ENCODE measurements at places on chromosomes 2 and 18. TPM values are rescaled to one million over a fixed set of nuclear protein-coding genes. Genes with fewer than 3 reads are reported as not detected.

Gene RAB10
- 67.9 TPM for total RNA-seq

Gene MC5R
- total RNA-seq = not detected

DNA sequence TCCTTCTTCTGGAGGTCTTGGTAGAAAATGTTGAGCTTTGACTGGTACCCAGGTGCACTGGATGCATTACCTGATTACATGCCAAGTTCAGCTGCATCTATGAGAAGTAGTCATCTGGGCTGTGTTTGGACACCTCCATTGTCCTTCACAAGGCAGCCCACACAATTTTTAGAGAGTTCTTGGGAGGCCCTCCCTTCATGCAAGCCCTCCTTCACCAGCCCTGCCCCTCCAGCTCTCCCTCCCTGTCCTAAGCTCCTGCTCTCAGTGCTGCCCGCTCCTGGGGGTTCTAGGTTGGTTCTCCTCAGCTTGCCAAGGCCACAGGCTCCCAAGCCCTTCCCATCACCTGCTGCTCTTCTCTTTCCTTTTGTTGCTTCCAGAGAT is 148.7 kb downstream of the DYSF start:
- H3K27me3 ChIP-seq = no peaks in the 10 kb centered on the region
- no peak overlapping the region for H3K4me3 ChIP-seq
- no peak overlapping the region for H3K27ac ChIP-seq
- no peaks in the 10 kb centered on the region for H3K36me3 ChIP-seq
- DNase-seq = no peak
- H3K4me1 ChIP-seq = peaks cover 7% of the 10 kb centered on the region

- no peaks in the 10 kb centered on the region for H3K36me3 ChIP-seq
- no peak for DNase-seq
- no peaks in the 10 kb centered on the region for H3K27me3 ChIP-seq
- H3K4me3 ChIP-seq = no peak overlapping the region
- H3K4me1 ChIP-seq = no peaks in the 10 kb centered on the region
- H3K27ac ChIP-seq = no peak overlapping the region
These were observed 35.2 kb downstream of the HS1BP3 start for GRCh38 chr2:20615466-20616241.

GRCh38 chr2:211673133-211673905 is 865.3 kb downstream of the ERBB4 start:
- DNase-seq = no peak
- no peaks in the 10 kb centered on the region for H3K36me3 ChIP-seq
- no peaks in the 10 kb centered on the region for H3K4me1 ChIP-seq
- no peak overlapping the region for H3K4me3 ChIP-seq

- no peaks in the 10 kb centered on the region for H3K36me3 ChIP-seq
- H3K4me3 ChIP-seq = no peak overlapping the region
- peaks cover 6% of the 10 kb centered on the region for H3K4me1 ChIP-seq
- H3K27me3 ChIP-seq = no peaks in the 10 kb centered on the region
- no peak for DNase-seq
- H3K27ac ChIP-seq = no peak overlapping the region
These were observed 2.8 kb upstream of the SULT6B1 start for GRCh38 chr2:37191253-37191652.

DNA sequence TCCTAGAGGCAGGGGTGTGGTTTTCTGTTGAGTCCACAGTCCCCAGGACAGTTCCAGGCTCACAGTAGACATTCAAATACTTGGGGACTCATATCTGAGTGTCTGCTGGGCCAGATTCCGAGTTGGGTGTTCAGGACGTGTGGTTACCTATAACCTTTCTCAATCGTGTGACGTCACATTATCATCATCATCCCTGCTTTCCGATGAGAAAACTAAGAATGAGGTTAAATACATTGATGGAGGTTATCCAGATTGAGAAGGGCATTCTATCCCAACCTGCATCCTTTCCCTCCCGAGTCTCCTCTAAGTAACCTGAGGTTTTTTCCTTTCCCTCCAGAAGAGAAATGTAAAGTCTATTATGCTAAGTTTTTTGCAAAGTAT is 204.6 kb downstream of the MGAT5 start:
- H3K36me3 ChIP-seq = no peaks in the 10 kb centered on the region
- H3K27ac ChIP-seq = no peak overlapping the region
- H3K4me3 ChIP-seq = no peak overlapping the region
- DNase-seq = no peak
- H3K4me1 ChIP-seq = no peaks in the 10 kb centered on the region
- H3K27me3 ChIP-seq = no peaks in the 10 kb centered on the region

GRCh38 chr2:122868646-122869275 is 1113.3 kb downstream of the TSN start:
- no peaks in the 10 kb centered on the region for H3K27me3 ChIP-seq
- H3K4me1 ChIP-seq = no peaks in the 10 kb centered on the region
- no peaks in the 10 kb centered on the region for H3K36me3 ChIP-seq
- H3K27ac ChIP-seq = no peak overlapping the region
- DNase-seq = no peak

DNA sequence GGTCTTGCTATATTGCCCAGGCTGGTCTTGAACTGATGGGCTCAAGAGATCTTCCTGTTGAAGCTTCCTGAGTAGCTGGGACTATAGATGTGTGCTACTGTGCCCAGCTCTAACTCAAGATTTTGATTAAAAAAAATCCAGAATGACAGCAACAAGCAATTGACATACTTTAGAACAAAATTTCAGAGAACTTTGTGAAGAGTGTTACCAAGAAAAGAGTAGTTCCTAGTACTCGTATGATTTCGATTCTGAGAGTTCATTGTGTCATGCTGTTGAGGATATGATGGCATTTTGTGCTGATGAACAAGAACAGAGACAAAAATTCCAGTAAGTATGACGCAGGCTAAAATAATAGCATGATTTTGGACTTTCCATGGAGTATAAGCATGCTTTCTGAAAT is 90.2 kb upstream of the TWSG1 start:
- no peaks in the 10 kb centered on the region for H3K4me1 ChIP-seq
- H3K27ac ChIP-seq = no peak overlapping the region
- H3K27me3 ChIP-seq = no peaks in the 10 kb centered on the region
- no peak overlapping the region for H3K4me3 ChIP-seq
- H3K36me3 ChIP-seq = peaks cover 4% of the 10 kb centered on the region

DNA sequence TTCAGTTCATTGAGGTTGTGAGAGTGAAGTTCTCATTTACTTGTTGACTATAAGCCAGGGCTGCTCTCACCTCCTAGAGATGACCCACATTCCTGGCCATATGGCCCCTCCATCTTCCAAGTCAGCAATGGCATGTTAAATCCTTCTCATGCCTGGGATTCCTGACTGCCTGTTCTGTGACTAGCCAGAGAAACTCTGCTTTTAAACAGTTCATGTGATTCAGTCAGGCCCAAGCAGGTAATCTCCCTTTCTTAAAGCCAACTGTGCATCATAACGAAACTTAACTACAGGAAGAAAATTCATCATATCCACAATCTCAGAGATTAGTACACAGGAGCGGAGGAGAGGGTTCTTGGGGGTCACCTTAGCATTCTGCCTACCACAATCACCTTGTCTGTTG is 11.5 kb downstream of the DPP4 start:
- H3K36me3 ChIP-seq = no peaks in the 10 kb centered on the region
- H3K27ac ChIP-seq = no peak overlapping the region
- H3K4me3 ChIP-seq = no peak overlapping the region
- DNase-seq = no peak
- H3K4me1 ChIP-seq = no peaks in the 10 kb centered on the region

DNA sequence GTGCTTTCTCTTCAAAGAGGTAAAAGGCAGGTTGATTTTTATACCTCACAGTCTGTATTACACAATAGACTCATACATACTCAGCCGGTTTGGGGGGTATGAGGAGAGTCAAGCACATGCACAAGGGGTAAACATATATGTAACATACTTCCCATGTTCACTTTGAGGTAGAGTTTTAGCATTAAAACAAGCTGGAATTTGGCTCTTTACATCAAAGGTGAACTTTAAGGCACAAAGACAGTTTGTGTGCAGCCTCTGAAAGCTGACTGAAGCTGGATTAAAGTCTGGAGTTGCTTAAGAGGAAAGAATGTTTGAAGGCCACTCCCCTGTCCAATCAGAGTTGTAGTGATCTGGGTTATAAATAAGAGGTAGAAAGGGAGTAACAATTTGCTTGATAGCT is 282.0 kb downstream of the DPP10 start:
- no peaks in the 10 kb centered on the region for H3K27me3 ChIP-seq
- H3K4me3 ChIP-seq = no peak overlapping the region
- H3K27ac ChIP-seq = no peak overlapping the region
- no peaks in the 10 kb centered on the region for H3K36me3 ChIP-seq
- H3K4me1 ChIP-seq = no peaks in the 10 kb centered on the region

DNA sequence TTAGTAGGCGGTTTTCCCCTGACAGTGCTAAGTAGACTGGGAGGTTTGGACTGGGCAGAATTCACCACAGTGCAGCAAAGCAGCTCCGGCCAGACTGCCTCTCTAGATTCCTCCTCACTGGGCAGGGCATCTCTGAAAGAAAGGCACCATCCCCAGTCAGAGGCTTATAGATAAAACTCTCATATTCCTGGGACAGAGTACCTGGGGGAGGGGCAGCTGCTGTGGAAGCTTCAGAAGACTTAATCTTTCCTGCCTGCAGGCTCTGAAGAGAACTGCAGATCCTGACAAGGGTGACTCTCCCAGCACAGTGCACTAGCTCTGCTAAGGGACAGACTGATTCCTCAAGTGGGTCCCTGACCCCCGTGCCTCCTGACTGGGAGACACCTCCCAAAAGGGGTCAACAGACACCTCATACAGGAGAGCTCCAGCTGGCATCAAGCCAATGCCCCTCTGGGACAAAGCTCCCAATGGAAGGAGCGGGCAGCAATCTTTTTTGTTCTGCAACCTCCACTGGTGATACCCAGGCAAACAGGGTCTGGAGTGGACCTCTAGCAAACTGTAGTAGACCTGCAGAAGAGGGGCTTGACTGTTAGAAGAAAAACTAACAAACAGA is 266.8 kb upstream of the CRIM1 start:
- H3K27me3 ChIP-seq = no peaks in the 10 kb centered on the region
- DNase-seq = no peak
- H3K4me1 ChIP-seq = no peaks in the 10 kb centered on the region
- H3K27ac ChIP-seq = no peak overlapping the region
- no peak overlapping the region for H3K4me3 ChIP-seq

Measured in Karpas-422 (cell line).